ENCODE measurements at places on chromosomes 16 and 17.

- DNase-seq = no peak
Observed at GRCh38 chr16:68215302-68215701, 20.6 kb downstream of the ESRP2 start.

DNA sequence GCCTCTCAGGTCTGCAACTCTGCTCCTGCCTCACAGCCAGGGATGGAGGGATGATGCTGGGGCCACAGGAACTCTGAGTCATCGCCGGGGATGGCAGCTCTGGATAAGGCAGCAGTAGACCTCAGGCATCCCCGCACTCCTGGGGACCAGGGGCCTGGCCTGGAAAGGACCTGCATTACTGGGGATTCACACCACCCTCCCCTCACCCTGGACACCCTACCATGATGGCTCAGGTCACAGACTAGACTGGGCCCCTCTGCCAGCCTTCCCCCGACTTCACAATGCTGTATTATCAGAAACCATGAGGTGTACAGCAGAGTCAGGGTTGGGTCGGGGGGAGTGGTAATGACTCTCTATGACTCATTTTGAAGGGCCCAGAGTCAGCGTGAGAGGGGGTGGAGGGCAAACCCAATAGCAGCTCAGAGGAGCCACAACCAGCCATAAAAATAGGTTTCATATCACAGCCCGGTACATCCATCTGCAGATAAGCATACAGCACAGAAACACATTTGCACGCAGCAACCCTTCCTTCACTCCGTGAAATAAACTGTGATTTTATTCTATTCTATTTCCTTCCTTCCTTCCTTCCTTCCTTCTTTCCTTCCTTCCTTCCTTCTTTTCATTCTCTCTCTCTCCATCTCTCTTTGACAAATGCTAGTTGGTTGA lies 28.8 kb downstream of the DYNLRB2 start:
- no peak for DNase-seq

DNA sequence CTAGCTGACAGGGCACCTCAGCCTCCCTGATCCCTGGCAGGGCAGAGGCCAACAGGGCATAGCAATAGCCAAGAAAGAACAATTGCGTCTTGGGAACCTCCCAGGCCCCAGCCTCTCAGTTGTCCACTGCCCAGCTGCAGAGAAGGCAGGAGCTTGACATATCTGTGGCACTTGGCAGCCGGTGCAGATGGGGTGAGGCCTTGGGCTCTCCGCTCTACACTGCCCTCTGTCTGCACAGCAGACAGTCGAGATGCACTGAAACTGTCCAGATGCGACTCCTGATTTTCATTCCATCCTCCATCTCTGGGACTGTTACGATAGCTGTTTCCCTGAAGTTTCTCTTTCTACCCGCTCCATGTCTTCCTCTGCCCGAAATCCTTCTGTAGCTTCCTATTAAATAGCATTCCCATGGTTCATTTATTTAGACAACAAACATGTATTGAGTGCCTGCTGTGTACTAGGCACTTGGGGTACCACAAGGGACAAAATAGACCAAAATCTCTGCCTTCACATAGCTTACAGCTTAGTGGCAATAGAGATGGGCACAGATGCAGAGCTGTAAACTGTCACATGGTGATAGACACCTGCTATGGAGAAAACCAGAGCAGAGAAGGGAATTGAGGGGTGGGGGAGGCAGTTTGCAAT lies 3.3 kb downstream of the POLR3E start:
- DNase-seq = no peak

- no peak for DNase-seq
Observed at GRCh38 chr17:1042486-1042885, 45.6 kb downstream of the TIMM22 start.

- DNase-seq = peak; percentile 68
Observed at GRCh38 chr16:89576153-89577054, 846 bp downstream of the CPNE7 start.

- no peak for DNase-seq
Observed at GRCh38 chr17:50180620-50181019, 14.8 kb downstream of the SGCA start.

DNA sequence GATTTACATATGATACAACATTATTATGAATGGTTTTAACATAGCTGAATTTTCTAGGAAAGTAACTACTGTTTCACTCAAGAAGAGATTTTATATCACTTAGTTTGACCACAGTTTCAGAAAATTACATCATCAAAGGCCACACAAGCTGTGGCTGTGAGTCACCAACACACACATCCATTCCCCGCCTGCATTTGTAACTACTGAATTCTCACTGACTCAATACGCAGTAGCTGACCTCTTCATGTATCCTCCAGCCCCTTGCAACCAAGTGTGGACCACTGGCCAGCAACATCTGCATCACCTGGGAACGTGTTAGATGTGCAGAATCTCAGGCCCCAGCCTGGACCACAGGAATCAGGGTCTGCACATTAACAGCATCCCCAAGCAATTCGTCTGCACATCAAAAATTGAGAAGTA lies 197.6 kb downstream of the XYLT1 start:
- no peak for DNase-seq

GRCh38 chr17:71188811-71189492 lies 931.9 kb upstream of the SOX9 start:
- no peak for DNase-seq

DNA sequence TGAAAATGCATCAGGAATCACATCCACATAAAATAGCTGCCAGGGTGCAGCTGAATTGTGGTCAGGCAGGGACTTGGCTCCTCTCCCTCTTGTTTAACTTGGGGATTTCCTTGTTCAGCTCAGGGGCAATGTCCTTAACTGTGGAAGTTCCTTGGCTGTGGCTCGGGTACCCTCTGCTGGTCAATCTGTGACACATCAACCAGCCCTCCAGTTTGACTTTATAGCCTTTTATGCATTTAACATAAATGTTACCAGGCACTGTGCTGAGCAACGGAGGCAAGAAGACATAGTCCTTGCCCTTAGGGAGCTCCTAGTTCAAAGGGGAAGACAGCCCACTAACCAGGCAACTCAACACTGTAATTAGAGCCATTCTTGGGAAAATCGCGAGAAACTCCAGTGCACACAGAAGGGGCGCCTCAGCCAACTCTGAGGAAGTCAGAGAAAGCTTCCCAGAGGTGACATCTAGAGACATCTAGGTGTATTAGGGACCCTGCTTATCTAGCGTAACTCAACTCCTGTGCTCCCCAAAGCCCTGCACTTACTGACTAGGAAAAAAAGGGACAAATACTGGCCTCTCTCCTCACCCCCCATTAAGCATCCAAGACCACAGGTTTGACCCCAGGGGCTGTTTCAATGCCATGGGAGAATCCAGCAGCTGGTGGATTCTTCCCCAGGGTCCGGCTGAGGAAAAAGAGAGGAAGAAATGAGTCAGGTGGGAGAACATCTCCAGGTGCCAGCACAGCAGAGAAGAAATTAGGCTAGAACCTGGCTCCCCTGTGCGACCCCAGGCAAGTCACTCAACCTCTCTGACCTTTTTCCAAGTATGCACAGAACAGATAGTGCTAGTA lies 17.3 kb upstream of the EEF2K start:
- peak; percentile 61 for DNase-seq

DNA sequence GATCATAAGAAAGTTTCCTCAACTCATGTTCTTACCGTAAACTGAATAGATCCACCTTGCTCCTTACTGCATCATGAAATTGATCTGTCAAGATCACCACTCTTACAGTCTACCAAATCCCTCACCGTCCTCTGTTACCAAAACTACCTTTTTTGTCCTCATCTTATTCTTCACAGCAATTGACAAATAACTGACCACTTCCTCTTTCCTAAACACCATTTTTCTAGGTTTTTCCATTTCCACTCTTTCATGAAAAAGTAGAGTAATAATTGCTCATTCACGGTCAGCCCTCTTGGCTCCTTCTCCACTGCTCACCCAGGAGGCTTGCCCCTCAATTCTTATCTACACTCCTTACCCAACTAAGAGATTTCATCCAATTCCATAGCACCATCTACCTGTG lies 44.9 kb downstream of the ABCA5 start:
- no peak for DNase-seq

GRCh38 chr16:20720251-20720650 lies 21.4 kb downstream of the THUMPD1 start:
- DNase-seq = no peak

DNA sequence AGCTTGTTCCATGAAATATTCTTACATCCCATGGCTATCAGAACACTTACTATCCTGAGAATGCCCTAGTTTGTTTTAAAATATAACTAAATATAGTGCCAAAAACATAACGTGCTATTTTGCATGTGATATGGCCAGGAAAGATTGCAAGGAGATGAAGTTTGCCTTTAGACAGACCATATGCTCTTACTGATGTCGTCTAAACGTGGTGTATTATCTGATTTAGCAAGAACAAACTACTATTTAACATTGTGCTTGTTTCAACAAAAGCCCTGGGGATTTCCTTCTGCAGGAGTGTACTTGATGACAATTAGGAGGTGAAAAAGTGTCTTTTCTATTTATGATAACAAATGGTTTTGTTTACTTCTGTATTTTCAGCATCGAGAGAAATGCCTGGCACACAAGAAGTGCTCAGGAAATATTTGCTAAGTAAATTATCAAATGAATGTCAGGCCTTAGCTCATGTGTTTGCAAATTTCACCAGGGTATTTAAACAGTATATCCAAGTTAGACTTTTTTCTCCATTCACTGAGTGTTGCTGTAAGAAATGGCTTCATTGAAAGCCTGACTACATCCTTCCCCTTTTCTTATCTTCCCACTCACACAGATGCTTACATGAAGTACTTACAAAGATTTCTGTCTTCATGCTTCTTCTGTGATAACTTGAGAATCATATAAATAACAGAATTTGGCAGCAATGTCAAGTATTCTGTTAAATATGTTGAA lies 1033.6 kb downstream of the CDH8 start:
- no peak for DNase-seq

GRCh38 chr17:55588446-55589242 lies 77.4 kb upstream of the SMIM36 start:
- no peak for DNase-seq

DNA sequence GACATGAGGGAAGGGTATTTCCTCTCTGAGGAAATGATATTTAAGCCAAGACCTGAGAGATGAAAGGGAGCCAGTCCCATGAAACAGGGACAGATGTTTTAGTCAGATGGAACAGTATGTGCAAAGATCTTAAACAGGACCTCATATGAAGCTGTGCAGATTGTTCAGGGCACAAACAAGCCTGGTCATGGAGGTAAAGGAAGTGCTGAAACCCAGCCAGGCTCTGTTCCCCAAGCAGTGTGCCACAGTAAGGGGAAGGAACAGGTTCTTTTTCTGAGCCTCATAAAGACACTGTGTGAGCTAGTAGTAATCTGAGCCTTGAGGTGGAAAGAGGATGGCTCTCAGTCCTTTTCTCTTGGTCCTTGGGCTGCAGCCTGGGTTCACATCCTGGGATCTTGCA lies 159.9 kb downstream of the ANKFN1 start:
- DNase-seq = no peak

DNA sequence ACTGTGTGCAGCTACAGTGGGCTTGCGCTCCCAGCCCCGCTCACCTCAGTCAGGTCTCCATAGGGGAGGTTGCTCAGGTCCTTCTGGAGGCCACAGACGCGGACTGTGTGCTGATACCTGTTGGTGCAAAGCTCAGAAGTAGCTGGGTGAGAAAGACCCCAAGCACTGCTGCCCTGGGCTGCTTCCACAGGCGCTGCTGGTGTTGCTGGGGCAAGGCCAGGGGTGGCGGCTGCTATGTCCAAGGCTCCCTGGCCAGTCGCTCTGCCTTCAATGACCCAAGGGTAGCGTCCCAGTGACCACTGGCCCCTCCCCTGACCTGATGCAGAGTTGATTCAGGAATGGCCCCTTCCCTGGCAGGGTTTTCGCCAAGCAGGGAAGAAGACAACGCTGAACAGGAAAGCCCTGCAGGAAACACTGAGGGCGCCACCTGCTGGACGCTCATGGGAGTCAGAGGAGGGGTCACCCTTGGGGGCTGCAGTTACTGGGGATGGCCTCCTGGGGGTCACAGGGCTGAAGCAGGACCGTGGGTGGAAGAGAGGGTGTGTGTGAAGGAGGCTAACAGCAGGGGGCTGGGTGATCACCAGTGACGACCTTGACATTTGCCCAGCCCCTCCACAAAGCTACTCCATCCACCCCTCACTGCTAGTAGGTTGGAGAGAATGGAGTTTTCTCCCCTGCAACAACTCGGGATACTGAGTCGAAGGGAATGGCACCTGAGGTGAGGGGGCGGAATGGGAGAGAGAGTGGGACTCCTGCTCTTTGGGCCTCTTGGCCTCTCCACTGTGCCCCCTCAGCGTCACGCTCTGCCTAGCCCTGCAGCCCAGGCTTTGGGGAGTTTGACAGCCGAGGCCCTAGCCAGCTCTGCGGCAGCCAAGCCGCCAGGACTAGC lies 38.3 kb downstream of the ABCC12 start:
- peak; percentile 71 for DNase-seq

DNA sequence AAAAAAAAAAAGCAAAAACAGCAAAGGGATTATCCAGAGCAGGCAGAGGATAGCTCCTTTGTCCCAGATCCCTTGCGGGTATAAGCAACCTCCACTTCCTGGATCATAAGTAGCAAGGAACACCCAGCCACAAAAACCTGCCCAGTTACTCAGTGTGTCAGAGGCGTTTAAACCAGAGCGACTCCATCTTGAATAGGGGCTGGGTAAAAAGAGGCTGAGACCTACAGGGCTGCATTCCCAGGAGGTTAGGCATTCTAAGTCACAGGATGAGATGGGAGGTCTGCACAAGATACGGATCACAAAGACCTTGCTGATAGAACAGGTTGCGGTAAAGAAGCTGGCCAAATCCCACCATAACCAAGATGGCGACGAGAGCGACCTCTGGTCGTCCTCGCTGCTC lies 33.4 kb upstream of the HELZ start:
- no peak for DNase-seq

GRCh38 chr17:78351449-78352006 lies 8.3 kb downstream of the SOCS3 start:
- peak; percentile 76 for DNase-seq

DNA sequence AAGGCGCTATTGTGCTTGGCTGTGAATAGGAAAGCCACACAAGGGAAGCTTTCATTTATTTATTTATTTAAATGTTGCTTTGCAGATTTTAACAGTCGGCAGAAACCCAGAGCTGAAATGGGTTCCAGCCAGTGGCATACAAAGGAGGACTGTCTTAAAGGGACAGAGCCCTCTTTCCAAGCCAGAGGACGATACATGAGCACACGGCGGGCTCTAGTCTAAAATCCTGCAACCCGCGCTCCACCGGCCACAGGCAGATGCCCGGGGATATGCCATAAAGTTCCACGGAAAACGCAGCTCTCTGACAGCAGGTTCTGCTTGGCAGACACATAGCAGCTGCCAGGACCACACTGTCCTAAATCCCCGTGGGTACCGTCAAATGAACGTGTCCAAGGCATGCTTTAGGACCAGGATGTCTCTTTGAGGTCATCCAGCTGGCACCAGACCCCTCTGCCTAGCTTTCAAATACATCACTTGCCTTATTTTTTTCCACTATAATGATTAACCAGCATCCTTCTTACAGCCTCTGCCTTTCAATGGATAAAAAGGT lies 64.6 kb downstream of the CYTH1 start:
- DNase-seq = peak; percentile 55

Measured in H1 (cell line).